HuH-7.5 (cell line): ENCODE measurements at places on chromosomes 3 and 15.

GRCh38 chr3:133463347-133463860, 63.5 kb downstream of the BFSP2 start:
- DNase-seq = no peak

DNA sequence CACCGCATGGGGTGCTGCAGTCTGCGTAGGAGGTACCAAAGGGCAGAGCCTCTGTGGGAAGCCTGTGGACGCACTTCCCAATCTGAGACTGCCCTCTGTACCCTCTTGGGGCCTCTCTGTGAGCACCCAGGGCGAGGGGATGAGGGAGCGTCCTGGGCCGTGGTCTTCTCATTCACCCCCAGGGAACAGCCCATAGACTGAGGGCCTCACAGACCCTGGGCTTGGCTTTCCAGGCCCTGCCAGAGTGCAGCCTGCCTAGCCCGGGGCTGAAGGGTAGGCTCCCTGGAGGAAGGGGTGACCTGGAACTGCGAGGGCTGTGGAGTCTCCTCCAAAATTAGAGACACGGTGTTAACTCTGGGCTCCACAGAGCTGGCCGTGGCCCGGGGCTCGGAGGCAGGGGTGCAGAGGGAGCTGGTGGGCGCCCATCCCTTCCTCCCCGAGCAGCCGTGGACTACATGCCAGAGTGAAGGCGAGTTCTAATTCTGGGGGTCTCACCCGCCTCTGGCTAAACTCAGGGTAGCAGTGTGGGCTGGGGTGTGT, 468 bp upstream of the SPTBN5 start:
- DNase-seq = no peak

- no peak for DNase-seq
These were observed 3.8 kb upstream of the PRR20G start for GRCh38 chr3:127291611-127292010.

DNA sequence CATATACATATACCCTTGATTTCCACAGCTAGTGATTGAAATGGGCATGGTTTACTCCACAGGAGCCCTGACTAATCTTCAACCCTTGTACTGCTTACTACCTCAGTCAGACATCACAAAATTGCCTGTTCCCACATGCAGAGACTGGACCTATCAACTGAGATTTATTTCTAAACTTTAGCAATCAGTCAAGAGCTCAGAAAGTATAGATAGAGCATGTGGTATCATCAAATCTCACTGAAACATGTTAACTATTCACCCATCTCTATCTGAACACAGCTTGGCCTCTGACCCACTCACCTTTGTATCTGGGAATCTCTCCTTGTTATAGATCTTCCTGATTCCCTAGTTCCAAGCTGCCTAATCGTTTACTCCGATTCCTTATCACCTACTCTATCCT, 14.6 kb downstream of the ADAM10 start:
- DNase-seq = no peak

DNA sequence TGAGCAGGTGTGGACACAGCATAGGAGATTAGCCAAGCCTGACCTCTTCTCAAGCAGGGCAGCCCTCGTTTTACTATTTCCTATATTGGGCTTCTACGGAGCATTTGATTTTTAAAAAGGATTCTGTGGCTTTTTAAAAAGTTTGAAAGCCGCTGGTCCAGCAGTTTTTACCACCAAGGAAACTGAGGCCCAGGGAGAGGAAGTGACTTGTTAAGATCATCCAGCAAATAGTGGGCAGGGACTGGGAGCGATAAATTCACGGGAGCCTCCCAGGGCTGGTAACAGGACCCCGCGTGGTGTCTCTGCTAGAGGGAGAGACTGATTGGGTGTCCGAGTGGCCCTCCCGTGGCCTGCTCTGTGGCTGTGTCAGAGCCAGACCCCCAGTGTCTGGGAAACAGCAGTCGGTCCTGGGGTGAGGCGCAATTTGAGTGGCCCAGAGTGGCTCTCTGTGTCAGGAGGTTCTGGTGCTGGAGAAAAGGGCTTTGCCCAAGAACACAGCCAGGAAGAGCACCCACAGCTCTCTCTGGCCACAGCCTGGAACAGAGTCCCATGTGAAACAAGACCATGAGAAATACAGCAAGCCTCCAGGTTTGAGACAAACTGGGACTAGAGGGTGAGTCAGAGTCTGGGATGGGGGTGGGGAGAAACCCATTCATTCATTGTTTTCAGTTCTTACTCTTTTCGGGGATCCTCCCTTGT, 4.2 kb downstream of the FURIN start:
- no peak for DNase-seq

GRCh38 chr3:71629289-71629688, 45.8 kb upstream of the FOXP1 start:
- no peak for DNase-seq

DNA sequence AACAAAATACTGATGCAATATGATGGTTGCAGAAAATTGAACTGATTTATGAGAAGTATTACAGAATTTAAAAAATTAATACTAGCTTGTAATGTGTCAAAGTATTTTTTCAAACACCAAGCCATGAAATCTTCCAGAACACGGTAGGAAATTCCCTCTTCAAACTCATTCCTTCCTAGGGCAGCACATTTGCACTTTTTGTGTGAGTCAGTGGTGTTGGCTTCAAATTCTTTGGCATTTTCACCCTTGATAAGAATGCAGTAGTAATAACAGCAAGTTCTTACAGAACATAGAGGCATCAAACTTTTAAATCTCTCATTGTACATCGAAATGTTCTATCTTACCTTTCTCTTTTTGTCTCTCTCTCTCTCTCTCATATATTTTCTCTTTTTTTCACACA, 191.8 kb downstream of the CGGBP1 start:
- DNase-seq = no peak

GRCh38 chr3:45968149-45968548, 24.9 kb downstream of the CXCR6 start:
- DNase-seq = no peak

DNA sequence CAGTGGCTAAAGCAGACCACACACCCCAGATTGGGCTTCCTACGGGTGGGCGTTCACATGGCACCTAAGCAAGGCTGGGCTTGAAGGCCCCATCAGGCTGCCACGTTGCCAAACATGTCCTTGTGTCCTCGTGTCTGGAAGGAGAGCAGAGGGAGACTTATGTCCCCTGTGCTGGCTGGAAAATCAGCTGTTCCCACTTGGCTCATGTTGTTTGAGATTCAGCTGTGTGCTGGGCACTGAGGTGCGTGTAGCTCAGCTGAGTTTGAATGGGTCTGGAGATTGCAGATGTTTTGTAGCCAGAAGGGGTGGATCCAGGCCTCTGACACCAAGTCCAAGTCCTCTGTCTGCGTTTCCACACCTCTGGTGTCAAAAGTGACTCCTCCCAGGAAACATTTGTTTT, 34.6 kb downstream of the RLBP1 start:
- DNase-seq = no peak

- no peak for DNase-seq
These were observed 47.5 kb downstream of the DNASE1L3 start for GRCh38 chr3:58163234-58163633.

DNA sequence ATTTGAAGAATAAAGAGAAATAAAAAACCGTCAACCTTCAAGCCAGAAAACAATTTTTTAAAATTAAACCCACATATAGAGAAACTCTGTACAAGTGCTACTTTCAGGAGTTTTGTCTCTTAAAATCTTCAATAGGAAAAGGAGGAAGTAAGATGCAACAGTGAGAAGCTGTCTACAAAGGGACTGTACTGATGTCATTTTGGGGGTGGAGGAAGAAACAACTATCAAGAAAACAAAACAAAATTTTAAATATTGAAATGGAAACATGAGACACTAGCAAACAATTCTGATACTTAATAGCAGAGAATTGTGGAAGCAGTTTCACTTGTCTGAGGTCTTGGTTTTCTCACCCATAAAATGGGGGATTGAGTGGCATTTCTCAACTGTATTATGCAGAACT, 84.4 kb downstream of the SLMAP start:
- DNase-seq = no peak

GRCh38 chr3:155089495-155089894, 9.4 kb downstream of the MME start:
- no peak for DNase-seq

- no peak for DNase-seq
These were observed 56.6 kb upstream of the POMGNT2 start for GRCh38 chr3:43162230-43163084.

GRCh38 chr3:71201939-71202338, 381.6 kb downstream of the FOXP1 start:
- no peak for DNase-seq

DNA sequence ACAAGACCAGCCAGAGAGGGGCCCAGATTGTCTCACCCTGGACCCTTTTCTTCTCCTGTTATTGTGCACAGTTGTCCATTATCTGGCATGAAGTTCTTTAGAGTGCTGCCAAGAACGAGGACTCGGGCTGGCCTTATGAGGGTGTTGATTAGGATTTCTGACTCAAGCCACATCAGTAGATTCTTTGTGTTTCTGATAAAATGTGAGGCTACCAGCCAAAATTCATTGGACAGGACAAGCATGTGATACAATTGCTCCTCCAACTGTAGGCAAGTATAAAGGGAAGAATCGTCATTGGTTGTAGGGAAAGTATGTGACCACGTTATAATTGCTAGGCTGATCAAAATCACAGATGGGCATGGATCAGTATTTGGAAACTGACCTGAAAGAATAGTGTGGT, 99.2 kb upstream of the TMC3 start:
- no peak for DNase-seq

DNA sequence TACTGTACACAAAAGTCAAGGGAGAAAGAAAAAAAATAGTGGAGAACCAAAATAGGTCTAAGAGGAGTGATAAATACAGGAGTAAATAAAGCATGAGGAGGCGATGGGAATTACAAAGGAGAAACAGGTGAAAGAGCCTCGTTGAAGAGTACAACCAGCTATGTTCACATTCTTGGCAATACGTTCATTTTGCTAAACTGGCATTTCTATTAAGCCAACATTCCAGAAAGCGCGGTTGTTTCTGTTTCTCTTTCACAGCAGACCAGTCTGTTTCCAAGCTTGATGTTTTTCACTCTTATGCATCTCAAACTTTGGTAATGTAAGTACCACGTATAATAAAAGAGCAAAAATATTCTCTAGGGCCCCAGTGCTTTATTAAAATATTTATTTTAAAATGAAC, 74.5 kb downstream of the NSUN3 start:
- DNase-seq = no peak

DNA sequence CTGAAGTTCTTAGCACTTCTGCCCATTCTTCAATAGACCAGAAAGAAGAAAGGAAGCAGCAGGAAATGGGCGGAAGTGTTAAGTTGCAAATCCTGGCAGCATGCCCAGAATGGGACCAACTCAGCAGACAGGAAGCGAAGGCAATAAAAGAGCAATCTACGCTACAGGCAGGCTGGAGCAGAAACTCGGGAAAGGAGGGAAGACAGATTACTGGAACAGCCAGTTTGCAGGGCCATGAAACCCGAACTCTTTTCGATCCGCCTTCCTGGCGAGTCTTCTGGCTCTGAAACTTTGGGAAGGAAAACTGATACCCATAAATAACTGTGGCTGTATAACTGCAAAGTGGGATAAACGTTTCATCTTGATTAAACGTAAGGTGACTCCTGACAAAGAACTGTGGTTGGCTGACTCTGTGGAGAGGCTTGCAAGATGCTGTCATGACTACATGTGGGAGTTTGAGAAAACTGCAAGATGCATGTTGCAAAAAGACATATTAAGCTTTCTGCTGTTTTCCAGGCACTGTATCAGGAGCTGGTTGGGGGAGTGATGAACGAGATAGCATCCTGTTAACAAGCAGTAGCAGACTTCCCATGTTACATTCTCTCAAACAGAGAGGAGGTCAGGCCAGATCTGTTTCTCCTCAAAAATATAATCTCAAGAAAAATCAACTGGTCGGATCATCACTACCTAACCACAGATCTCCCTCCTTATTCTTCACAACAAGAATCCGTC, 67.8 kb downstream of the FMN1 start:
- DNase-seq = no peak

DNA sequence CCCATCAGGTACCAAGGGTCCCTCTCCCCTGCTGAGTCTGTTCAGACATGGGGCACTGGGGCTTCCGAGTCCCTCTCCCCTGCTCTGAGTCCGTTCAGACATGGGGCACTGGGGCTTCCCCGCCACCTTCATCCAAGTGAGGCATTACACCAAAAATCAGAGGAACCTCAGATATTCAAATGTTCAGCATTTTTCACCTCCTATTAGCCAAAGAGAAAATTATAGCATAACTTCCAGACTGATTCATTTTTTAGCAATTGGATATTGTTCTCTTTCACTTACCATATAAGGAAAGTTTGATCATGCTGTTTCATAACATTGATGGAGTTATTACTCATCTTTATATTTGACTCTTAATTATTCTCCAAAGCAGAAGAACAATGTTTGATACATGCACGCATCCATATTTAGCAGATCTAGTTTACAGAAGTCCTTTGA, 213.9 kb downstream of the MTHFS start:
- DNase-seq = no peak

GRCh38 chr3:114496021-114496434, 202.2 kb downstream of the TIGIT start:
- DNase-seq = no peak

DNA sequence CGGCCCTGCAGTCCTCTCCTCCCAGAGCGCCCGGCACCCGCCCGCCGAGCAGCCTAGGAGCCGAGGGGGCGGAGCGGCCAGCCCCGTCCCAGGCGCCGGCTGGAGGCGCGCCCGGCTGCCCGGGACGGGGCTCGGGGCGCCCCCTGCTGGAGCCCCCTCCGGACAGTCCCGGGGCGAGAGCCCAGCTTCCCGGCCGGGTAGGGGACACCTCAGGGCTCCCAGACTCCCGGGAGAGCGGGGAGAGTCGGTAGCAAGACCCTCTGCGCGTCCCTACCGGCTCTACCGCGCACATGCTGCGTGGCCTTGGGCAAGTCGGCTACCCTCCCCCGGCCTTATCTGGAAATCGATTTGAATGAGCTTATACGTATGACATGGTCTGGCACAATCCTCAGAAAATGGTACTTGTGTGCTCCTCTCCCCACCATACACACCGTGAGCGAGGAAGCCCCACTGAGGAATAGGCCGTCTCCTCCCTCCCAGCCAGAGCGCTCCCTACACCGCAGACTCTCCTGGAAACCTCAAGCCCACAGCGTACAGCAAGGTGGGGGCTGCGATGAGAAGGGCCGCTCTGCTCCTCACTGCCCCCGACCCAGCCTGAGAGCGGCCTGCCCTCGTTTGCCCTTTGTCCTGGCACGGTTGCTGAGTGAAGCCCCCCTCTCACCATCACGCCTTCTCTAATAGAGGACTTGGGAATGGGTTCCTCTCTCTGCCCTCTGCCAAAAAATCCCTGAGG, at the start of gene DAPK2:
DAPK2 (minus strand) TSS at position 65 of the 733 bp plus-strand sequence. CDS start 6,224 bp downstream, outside the sequence.
- DNase-seq = peak; percentile 88

- no peak for DNase-seq
These were observed 1.1 kb downstream of the MCF2L2 start for GRCh38 chr3:183427196-183427875.

DNA sequence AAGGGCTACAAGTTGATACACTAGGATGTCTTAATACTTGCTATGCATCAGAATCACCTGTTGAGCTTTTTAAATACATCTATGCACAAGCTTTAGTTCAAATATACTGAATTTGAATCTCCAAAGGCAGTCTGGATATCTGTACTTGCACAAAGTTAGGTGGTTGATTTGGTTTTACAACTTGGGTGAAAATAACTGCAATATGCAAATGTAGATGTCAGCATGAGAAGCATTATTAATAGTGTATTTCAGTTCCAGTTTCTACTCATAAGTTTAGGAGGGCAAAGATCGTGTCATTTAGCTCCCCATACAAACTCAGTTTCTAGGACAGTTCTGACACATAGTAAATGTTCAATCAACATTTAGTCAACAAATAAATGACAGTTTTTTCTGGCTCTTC, 25.6 kb downstream of the IQCB1 start:
- no peak for DNase-seq
